Anterior cingulate cortex (tissue), 58 donors: ENCODE measurements at places on chromosomes 12 and 14.

DNA sequence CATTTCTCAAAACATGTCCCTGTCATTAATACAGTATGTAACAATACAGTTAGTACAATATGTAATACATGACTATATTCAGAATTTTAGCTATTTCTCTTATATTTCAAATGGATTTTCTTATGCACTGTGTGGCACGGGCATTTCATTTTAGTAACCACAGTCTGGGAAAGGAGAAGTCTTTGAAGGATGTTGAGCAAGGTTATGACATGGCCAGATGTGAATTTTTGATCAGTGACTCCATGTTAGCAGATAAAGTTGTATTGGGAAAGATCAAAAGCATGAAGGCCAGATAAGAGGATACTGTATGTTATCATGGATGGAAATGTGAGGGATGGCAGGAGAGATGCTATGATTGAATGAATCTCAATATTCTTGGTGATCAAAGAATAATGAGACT, 285.2 kb downstream of the NAV3 start:
- no peak for DNase-seq

- DNase-seq = no peak
Measured at GRCh38 chr12:3554371-3555115, 63.5 kb downstream of the PRMT8 start.

- no peak for DNase-seq
Measured at GRCh38 chr14:42293180-42293579, 686.5 kb downstream of the LRFN5 start.

DNA sequence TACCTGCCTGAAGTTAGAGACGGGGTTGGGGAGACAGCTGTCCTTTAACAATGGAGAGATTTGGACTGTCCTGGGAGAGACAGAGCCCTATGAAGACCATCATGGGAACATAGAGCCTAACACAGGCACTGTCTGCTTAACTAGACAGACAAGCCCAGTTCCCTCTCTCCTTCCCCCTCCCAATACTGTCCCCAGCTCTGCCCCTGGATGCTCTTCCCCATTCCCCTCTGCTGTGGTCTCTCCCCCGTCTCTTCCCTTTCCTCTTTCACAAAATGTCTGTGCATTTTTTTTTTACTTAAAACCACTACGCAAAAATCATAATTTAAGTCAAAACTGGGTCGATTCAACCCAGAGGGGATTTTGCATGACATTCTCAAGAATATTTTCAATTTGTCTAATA, 232.9 kb downstream of the CHST11 start:
- DNase-seq = no peak

- no peak for DNase-seq
Measured at GRCh38 chr12:62292761-62293344, 32.6 kb downstream of the USP15 start.

DNA sequence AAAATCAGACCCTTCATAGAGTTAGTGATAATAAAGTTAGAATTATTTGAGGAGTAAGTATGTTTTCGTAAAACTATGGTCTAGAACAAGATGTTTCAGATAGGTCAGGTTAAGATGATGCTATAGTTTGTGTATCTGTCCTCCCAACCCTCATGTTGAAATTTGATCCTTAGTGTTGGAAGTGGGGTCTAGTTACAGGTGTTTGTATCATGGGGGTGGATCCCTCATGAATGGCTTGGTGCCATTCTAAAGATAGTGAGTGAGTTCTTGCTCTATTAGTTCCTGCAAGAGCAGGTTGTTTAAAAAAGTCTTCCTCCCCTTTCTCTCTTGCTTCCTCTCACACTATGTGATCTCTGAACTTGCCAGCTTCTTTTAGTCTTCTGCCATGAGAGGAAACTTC, 707.3 kb upstream of the FOXG1 start:
- DNase-seq = no peak

DNA sequence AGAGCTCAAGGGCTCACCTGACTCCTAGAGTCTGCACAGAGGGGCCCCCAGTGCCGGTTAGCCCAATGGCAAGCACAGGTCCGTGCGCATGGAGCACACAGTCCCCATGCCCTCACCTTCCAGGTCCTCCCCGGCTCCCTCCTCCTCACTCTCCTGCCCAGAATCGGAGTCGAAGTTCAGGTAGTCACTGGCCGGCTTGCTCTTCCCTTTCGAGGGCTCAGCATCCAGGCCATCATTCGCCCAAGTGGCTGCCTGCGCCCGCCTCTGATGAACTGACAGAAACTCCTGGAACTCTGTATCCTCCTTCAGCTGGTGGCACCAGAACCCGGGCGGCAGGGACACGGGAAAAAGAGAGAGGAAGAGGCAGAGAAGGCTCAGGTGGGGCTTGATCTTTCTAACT, 7.0 kb downstream of the RBM19 start:
- no peak for DNase-seq

- DNase-seq = no peak
Measured at GRCh38 chr12:49059045-49059298, 1.6 kb downstream of the KMT2D start.

DNA sequence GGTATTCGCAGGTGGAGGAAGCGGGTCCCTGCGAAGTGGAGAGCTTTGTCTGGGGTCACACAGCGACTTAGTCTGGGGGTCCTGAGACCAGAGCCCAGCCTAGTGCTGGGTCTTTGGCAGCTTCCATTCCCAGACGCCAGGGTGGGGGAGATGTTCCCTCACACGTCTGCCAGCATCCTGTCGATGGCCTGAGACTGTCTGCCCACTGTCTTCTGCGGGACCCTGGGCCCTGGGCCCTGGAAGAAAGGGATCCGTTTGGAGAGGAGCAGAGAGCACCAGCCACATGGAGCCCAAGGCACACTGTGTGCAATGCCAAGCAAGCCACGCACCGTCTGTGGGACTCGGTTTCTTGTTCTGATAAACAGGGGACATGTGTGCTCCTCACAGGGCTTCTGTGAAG, 197.2 kb downstream of the KIF26A start:
- DNase-seq = no peak

DNA sequence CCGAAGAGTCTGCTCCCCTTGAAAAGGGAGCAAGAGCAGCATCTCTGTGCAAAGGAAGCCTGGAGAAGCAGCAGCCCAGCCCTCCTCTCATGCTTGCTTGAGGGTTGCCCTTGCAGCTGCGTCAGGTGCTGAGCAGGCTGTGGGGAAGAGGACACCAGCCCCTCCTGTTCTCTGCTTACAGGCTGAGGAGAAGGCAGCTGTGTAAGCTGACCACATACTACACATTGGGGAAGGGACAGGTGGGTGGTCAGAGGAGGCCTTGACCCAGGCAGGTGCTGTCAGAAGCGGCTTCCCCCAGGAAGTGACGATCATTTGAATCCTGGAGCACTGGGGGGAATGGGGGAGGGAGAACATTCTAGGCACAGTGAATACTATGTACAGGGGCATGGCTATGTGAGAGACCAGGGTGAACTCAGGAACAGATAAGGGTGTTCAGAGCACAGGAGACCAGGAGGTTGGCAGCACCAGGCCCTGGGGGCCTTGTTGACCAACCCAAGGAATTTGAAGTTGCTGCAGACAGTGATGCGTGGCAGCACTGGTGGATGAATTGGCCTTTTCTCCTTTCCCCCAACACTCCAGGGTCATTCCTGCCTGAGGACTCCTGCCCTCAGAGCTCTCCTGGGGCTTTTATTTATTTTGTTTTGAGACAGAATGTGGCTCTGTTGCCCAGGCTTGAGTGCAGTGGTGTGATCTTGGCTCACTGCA, 2.7 kb upstream of the KLC1 start:
- DNase-seq = no peak

GRCh38 chr12:117622087-117622486, 260.7 kb upstream of the NOS1 start:
- no peak for DNase-seq

GRCh38 chr14:103232831-103233319, 101.2 kb upstream of the EIF5 start:
- no peak for DNase-seq

DNA sequence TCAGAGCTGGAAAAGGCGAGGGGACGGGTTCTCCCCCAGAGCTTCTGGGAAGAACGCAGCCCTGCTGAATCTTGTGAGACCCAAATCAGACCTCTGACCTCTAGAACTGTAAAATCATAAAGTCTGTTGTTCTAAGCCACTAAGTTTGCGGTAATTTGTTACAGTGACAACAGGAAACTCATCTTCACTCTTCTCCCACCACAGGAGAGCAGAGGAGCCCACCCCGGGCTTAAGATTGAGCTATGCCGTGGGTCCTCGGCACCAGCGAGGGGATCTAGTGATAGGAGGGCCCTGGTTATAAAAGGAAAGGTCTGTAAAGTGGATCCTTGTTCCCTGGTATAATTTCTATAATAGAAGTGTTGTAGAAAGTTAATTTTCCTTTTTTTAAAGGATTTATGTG, 7.6 kb downstream of the MLXIP start:
- DNase-seq = no peak
